ENCODE measurements at places on chromosomes 11 and 22. TPM values are rescaled to one million over a fixed set of nuclear protein-coding genes. Genes with fewer than 3 reads are reported as not detected.

PHRF1 gene
- total RNA-seq, result 38.4 TPM

GRCh38 chr11:78613378-78613813, 38.7 kb upstream of the NARS2 start:
- DNase-seq, result no peak

CYTH4 gene
- total RNA-seq, result 23.1 TPM

DNA sequence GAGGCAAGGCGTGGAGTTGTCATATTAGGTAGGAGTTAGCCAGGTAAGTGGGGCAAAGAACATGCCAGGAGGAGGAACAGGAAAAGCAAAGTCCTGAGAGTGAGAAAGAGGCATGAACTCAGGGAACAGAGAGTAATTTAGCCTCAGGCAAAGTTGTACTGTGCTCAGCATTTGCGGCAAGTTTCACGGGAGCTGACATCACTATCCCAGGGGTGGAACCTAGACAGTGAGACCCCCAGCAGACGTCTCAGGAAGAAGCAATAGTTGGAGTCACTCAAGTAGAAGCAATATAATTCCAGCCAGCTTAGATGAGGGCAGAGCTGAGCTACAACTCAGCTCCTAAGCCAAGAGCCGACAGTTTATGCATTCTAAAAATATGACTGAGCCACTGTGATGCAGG, 426.0 kb upstream of the ISX start:
- no peak for DNase-seq

- no peak for DNase-seq
Observed at GRCh38 chr22:19367763-19368367, 63.7 kb downstream of the HIRA start.

DNA sequence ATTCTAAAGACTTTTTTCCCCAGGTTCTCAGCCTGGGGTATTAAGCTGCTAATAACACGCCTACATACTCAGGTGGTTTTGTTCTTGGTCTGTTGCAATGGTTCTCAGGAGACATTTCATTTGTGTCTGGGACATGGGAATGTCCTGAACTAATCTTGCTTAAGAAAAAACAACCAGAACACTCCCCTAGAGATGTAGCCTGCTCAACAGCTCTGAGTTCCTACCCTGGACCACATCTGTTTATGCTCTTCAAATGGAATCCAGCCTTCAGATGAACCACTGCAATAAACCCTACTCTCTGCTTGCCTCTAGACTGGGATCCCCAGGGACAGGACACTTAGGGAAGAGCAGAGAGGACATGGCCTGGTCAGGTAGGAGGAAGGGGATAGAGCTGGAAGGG, 29.9 kb downstream of the RELT start:
- DNase-seq, result no peak

SCARF2 gene
- total RNA-seq, result 28.4 TPM

DNA sequence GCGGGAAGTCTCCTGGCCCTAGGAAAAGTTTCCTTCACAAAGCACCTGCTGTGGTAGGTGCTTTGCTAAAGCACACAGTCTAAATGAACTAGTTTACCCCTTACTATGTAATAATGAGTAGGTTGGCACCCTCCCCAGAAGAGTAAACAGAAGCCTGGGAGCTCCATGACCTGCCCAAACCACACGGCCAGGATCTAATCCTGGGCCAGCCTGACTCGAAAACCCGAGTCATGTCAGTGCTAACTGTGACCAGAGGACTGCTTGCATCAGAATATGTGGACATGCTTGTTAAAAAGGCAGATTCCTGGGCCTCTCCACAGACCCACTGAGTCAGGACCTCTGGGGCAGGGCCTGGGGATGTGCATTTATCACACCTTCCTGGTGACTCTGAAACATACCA, 67.7 kb downstream of the PANX1 start:
- DNase-seq, result no peak

DNA sequence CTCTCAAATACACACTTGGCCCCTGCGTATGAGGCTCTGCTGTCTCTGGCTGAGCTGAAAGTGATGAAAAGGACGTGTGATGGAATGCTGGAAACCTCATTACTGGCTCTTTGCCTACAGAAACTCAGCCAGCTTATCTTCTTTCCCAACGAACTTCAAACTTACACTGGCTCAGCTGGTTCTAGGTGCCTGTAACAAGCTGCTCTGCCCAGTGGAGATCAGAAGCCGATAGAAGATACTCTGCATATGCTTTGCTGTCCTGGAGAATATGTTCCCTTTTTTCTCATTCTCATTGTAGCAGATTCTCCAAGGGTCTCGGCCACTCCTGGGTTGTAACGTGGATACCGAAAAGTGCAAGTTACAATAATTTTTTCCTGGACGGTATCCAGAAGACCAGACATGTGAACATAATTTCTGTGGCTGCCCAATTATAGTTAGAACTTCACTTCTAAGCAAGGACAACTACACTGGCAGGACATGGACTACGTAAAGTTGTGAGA, 405.3 kb upstream of the CCDC90B start:
- no peak for DNase-seq

FAT3 gene
- 9.8 TPM for total RNA-seq
